ENCODE measurements at places on chromosomes 2 and 18.

- ATAC-seq: no peak
Observed at GRCh38 chr2:168416555-168416954, 39.5 kb upstream of the CERS6 start.

- ATAC-seq: no peak
Observed at GRCh38 chr2:98458667-98459380, 14.2 kb downstream of the INPP4A start.

DNA sequence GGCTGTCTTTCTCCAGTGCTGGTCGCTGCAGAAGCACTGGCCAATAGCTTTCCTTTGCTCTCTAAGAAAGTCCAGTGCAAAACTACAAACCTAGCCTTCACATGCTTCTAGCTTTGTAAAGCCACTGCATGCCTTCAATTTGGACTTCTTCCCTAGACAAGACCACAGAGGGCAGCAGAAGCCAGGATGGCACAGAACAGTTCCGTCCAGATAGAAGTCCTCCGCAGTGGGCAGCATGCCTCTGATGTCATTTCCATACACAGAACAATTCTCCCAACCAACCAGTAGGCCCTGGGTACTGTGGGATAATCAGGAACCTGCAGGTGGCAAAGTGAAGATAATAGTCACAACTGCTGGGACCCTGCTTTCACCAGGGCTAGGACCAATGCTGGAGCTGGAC lies 3.3 kb downstream of the ST6GAL2 start:
- no peak for ATAC-seq

- ATAC-seq: no peak
Observed at GRCh38 chr2:233513953-233514655, 52.5 kb downstream of the USP40 start.

DNA sequence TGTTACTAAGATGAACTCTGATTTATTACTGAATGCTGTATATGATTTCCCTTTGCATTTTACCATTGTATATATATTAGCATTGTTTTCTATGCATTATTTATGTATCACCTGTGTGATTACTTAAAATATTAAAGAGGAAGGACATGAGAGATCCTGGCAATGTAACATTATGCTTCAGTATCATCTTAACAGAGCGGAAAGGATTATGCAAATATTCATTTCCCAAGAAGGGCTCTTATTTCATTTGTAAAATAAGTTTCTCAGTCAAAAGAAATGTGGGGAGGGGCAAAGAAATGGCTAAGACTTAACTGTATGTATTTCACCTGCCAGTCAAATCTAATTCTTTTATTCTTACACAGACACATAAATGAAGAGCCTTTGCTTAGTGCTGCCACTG lies 654.2 kb upstream of the PKDCC start:
- no peak for ATAC-seq

GRCh38 chr2:17052001-17052400 lies 386.4 kb upstream of the CYRIA start:
- ATAC-seq: no peak

- peak; percentile 19 for ATAC-seq
Observed at GRCh38 chr18:39523281-39523680, 1957.7 kb upstream of the CELF4 start.

All from motor neuron (in vitro differentiated cells).